Activated CD4-positive, alpha-beta T cell treated with anti-CD3 and anti-CD28 coated beads, Interleukin-2, amount 10 ng/mL, durations not matched to agents 24 days and 14 days (primary cell): ENCODE measurements at places on chromosomes 4 and X.
A peak's percentile ranks its signal among the peaks of the same experiment; 100 is the strongest.

GRCh38 chrX:39163581-39164126, 362.4 kb downstream of the MID1IP1 start:
- peak overlapping the region; percentile 85 for H3K27ac ChIP-seq
- peaks cover 48% of the 10 kb centered on the region for H3K4me1 ChIP-seq
- no peak for DNase-seq

- no peaks in the 10 kb centered on the region for H3K36me3 ChIP-seq
- no peak for DNase-seq
- H3K27ac ChIP-seq, result no peak overlapping the region
- no peak overlapping the region for H3K4me3 ChIP-seq
Measured at GRCh38 chrX:150086371-150086770, 148.1 kb upstream of the EOLA2 start.

GRCh38 chr4:48445704-48446103, 37.4 kb upstream of the SLC10A4 start:
- no peak overlapping the region for H3K27ac ChIP-seq
- H3K4me3 ChIP-seq, result no peak overlapping the region
- H3K27me3 ChIP-seq, result peaks cover 4% of the 10 kb centered on the region
- no peak for DNase-seq

DNA sequence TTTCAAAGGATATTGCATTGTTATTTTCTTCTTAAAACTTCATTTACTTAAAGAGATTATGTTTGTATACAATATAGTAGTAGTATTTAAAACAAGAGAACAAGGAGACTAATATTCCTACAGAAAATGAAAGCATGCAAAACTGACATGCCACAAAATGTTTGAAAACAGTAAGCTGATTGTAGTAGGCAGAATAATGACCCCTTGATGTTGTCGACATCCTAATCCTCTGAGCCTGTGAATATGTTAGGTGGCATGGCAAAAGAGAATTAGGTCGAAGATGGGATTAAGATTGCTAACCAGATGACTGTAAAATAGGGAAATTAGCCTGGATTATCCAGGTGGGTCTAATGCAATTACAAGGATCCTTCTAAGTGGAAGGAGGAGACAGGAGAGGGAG, 522.2 kb upstream of the NR3C2 start:
- no peak for DNase-seq
- no peaks in the 10 kb centered on the region for H3K27me3 ChIP-seq
- no peak overlapping the region for H3K4me3 ChIP-seq
- H3K4me1 ChIP-seq, result no peaks in the 10 kb centered on the region
- H3K27ac ChIP-seq, result no peak overlapping the region

DNA sequence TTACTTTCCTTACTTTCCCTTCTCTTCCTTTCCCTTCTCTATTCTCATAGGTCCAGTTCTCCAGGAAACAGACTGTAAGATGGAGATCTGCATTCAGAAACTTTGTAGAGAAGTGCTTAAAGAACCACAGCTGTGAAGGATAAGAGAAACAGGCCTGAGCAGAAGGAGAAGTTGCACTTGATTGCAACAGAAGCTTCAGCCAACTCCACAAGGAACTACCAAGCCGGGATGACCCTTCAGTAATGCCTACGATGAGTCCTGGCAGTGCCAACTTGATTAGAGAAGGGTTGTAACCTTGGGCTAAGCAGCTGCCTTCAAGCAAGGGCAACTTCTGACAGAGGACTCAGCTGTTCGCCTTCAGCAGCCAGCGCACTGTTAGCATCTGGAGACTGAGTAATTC, 413.3 kb upstream of the RASGEF1B start:
- H3K27ac ChIP-seq, result no peak overlapping the region
- no peaks in the 10 kb centered on the region for H3K36me3 ChIP-seq
- no peak overlapping the region for H3K4me3 ChIP-seq
- H3K4me1 ChIP-seq, result no peaks in the 10 kb centered on the region
- no peak for DNase-seq

- DNase-seq, result peak; percentile 52
- no peaks in the 10 kb centered on the region for H3K36me3 ChIP-seq
- H3K27ac ChIP-seq, result peak overlapping the region; percentile 84
- peak overlapping the region; percentile 45 for H3K4me3 ChIP-seq
- H3K27me3 ChIP-seq, result peaks cover 1% of the 10 kb centered on the region
- peaks cover 6% of the 10 kb centered on the region for H3K4me1 ChIP-seq
Measured at GRCh38 chrX:11591723-11592346, 73.9 kb downstream of the ARHGAP6 start.

- H3K36me3 ChIP-seq, result no peaks in the 10 kb centered on the region
- no peaks in the 10 kb centered on the region for H3K4me1 ChIP-seq
- no peak for DNase-seq
- no peaks in the 10 kb centered on the region for H3K27me3 ChIP-seq
Measured at GRCh38 chr4:131584587-131584986, 1564.5 kb upstream of the PCDH10 start.

- peaks cover 57% of the 10 kb centered on the region for H3K36me3 ChIP-seq
- H3K27me3 ChIP-seq, result no peaks in the 10 kb centered on the region
- H3K4me3 ChIP-seq, result no peak overlapping the region
Measured at GRCh38 chrX:12804655-12805054, 13.4 kb downstream of the PRPS2 start.

- H3K4me3 ChIP-seq, result no peak overlapping the region
- H3K27me3 ChIP-seq, result no peaks in the 10 kb centered on the region
- peaks cover 27% of the 10 kb centered on the region for H3K4me1 ChIP-seq
- DNase-seq, result no peak
Measured at GRCh38 chrX:150871341-150871811, 27.1 kb downstream of the CD99L2 start.

DNA sequence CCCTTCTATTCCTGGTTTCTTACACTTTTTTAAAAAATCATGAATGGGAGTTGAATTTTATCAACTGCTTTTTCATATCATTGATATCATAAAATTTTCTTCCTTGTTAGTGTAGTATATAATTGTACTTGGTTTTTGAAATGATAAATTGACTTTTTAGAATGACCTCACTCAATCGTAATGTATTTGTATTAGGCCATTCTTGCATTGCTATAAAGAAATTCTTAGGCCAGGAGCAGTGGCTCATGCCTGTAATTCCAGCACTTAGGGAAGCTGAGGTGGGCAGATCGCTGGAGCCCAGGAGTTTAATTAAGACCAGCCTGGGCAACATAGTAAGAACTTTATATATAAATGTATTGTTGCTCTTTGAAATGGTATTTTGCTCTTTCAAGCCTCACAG, 6.3 kb downstream of the EXOC1 start:
- no peaks in the 10 kb centered on the region for H3K27me3 ChIP-seq
- no peak for DNase-seq
- H3K4me1 ChIP-seq, result peaks cover 3% of the 10 kb centered on the region
- no peak overlapping the region for H3K27ac ChIP-seq
- no peak overlapping the region for H3K4me3 ChIP-seq
- peaks cover 30% of the 10 kb centered on the region for H3K36me3 ChIP-seq

DNA sequence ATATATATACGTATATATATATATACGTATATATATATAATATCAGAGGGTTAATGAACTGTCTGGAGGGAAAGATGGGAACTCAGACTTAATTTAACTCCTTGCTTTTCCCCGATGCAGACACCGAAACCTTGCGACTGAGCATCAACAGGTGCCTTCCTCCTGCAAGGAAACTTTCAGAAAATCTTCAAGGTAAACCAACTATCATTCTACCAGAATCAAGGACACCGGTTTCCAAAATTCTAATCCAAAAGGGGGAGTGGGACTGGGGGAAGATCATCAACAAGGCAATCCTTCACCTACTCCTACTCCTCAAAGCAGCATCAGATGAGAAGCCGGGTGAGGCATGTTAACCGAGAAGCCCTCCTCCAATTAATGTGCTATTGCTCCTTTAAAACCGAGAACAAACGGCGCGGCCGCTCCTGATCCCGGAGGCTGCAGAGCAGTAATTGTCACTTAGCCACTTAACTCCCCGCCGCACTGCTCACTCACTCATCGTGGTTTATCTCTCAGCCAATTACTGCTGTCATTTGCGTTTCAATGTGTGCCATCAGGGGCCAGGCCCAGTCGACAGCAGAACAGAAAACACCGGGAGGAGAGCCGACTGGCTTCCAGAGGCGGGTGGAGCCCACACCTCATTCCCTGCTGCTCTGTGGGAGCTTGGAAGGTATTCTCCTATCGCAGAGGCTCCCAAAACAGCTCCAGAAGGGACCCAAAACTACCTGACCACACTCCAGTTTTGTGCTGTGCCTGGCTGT, 61.7 kb downstream of the MAML3 start:
- H3K27me3 ChIP-seq, result peaks cover 23% of the 10 kb centered on the region
- peaks cover 52% of the 10 kb centered on the region for H3K4me1 ChIP-seq
- DNase-seq, result no peak
- H3K36me3 ChIP-seq, result no peaks in the 10 kb centered on the region
- H3K27ac ChIP-seq, result no peak overlapping the region

DNA sequence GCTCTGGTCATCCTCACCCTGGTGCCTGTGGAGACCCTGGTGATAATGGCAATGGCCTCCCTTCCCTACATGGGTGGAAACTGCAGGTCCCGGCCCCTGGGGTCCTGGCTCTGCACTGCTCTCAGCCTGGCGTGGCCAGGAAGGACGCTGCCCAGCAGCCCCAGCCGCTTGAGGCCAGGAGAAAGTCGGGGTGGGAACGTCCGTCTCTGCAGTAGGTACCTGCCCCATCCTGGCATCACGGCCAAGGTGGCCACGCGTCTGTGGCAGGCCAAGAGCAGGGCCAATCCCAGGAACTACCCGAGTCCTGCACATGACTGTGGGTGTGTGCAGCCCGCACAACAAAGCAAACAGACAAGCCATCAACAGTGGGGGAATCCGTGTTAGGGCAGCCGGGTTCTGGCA, 33.8 kb downstream of the FGFRL1 start:
- H3K27ac ChIP-seq, result no peak overlapping the region
- H3K36me3 ChIP-seq, result peaks cover 2% of the 10 kb centered on the region
- H3K4me1 ChIP-seq, result peaks cover 3% of the 10 kb centered on the region
- peaks cover 18% of the 10 kb centered on the region for H3K27me3 ChIP-seq
- DNase-seq, result no peak

DNA sequence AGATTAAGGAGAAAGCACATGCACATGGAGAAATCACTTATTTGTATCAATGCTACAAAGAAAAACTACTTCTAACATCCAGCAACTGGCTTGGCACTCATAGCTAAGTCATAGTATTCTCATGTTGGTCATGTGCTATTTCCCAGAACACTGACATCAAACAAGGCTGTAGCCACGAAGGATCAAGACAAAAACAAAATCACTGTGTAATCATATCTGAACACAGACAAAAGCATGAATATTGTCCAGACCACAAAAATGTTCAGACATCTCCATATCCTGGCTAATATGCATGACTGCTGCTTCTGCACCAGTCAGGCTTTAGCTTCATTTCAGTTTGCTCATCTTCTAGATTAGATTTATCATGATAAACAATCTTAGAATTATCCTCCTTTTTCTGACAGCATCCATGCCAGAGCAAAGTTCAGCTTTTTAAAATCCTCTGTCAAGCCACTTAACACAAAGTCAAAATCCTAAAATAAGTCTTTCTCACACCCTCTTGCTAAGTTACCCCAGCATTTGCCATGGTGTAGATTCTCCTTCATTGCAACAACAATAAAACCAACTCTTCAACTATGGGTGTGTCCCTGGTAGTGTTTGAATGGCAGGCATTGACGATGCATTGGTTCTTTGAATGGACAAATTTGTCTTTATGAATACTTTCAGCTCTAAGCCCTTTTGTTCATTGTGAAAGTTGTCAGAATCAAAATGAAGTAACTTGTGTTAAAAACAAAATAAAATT, 39.1 kb upstream of the NPFFR2 start:
- DNase-seq, result no peak
- H3K36me3 ChIP-seq, result no peaks in the 10 kb centered on the region
- H3K4me3 ChIP-seq, result no peak overlapping the region
- no peaks in the 10 kb centered on the region for H3K27me3 ChIP-seq
